ENCODE measurements at places on chromosomes 1 and 21.

DNA sequence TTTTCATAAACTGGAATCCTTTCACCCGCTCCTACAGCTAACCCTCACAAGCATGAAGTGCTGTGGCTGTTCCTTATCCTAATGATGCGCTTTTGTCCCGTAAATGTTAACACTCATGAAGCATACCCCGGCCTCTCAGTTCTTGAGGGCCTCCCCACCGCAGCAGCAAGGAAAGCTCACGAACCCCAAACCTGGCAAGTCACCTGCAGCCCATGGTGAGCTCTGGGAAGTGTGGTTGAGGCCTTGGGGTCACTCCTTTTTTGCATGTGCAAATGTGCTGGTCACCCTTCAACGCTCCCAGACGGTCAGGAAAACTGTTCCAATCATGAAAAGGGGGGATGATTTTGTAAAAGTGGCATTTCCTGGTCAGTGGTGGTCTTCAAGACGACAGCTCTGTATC lies 124.6 kb downstream of the PRDM2 start:
- no peaks in the 10 kb centered on the region for H3K36me3 ChIP-seq
- no peaks in the 10 kb centered on the region for H3K4me1 ChIP-seq
- no peak overlapping the region for H3K27ac ChIP-seq
- H3K4me3 ChIP-seq = no peak overlapping the region
- H3K27me3 ChIP-seq = no peaks in the 10 kb centered on the region

DNA sequence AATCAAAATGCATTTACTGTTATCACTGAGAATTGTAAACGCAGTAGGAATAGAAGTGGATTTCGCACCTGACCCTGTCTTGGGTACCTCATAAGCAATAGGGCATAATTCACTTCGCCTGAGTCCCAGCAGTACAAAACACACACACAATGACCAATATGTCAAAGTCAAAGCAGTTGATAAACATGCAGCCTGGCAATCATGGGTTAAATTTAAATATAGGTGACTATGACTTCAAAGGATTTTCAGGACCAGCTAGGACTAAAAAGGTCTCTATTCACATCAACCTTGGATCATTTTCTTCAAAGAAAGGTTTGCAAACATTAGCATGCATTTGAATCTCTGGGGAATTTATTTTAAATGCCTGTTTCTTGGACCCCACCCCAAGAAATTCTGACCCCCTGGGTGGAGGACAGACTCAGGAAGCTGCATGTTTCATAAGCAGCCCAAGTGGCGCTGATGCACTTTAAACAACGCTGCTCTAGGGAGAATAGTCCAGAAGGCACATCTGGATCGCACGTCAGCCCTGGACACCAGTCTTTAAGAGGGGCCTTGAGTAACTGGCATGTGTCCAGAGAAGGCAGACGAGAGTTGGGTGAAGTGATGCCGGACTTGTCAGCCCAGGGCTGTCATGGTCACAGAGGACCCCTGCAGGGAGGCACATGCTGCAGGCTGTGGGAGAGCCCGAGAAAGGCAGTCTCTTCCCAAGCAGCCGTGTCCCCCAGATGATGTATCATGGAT lies 55.7 kb upstream of the EFHD2 start:
- DNase-seq = no peak
- H3K27me3 ChIP-seq = peaks cover 15% of the 10 kb centered on the region
- H3K4me3 ChIP-seq = no peak overlapping the region
- peaks cover 26% of the 10 kb centered on the region for H3K4me1 ChIP-seq
- no peaks in the 10 kb centered on the region for H3K36me3 ChIP-seq

- no peak overlapping the region for H3K4me3 ChIP-seq
- H3K36me3 ChIP-seq = no peaks in the 10 kb centered on the region
- DNase-seq = no peak
- no peak overlapping the region for H3K27ac ChIP-seq
- no peaks in the 10 kb centered on the region for H3K4me1 ChIP-seq
Measured at GRCh38 chr1:53069663-53070327, 7.8 kb downstream of the PODN start.

GRCh38 chr1:44812822-44813543 lies 4.7 kb downstream of the BTBD19 start:
- H3K27me3 ChIP-seq = no peaks in the 10 kb centered on the region
- H3K4me1 ChIP-seq = peaks cover 70% of the 10 kb centered on the region
- H3K36me3 ChIP-seq = peaks cover 40% of the 10 kb centered on the region
- peak overlapping the region; percentile 84 for H3K4me3 ChIP-seq
- no peak for DNase-seq

GRCh38 chr1:212212906-212213305 lies 72.3 kb upstream of the PPP2R5A start:
- peaks cover 16% of the 10 kb centered on the region for H3K27me3 ChIP-seq
- no peak overlapping the region for H3K4me3 ChIP-seq
- peaks cover 6% of the 10 kb centered on the region for H3K4me1 ChIP-seq
- DNase-seq = no peak
- no peak overlapping the region for H3K27ac ChIP-seq
